GM12892 (cell line): ENCODE measurements at places on chromosomes 13 and 19.
A peak's percentile ranks its signal among the peaks of the same experiment; 100 is the strongest.

- no peak for DNase-seq
Measured at GRCh38 chr13:107608736-107609135, 606.6 kb downstream of the LIG4 start.

DNA sequence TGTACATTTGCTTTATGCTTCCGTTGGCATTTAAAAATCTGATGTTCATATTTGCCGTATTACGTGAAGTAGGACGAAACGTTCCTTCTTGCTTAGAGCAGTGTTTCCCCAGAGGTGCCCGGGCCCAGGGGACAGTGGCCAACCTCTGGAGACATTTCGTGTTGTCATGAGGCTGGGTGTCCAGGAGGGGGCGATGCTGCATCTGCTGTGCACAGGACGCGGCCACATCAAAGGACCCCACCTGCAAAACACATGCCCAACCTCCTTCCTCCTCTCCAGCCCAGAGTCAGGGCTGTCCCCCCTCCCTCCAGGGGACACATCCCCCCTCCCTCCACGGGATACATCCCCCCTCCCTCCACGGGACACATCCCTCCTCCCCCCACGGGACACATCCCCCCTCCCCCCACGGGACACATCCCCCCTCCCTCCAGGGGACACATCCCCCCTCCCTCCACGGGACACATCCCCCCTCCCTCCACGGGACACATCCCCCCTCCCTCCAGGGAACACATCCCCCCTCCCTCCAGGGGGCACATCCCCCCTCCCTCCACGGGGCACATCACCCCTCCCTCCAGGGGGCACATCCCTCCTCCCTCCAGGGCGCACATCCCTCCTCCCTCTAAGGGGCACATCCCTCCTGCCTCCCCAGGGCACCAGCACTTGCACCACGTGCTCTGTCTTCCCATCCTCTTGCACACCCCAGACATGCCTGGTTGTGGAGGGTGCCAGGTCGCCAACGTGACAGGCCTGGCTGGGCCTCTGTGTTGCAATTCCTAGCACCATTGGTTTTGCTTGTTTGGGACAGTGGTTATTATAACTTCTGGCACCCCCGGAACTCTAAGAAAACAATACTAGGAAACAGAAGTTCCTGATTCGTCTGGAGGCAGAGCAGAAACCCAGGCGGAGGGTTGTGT lies 46.7 kb downstream of the GAS6 start:
- DNase-seq: peak; percentile 65

DNA sequence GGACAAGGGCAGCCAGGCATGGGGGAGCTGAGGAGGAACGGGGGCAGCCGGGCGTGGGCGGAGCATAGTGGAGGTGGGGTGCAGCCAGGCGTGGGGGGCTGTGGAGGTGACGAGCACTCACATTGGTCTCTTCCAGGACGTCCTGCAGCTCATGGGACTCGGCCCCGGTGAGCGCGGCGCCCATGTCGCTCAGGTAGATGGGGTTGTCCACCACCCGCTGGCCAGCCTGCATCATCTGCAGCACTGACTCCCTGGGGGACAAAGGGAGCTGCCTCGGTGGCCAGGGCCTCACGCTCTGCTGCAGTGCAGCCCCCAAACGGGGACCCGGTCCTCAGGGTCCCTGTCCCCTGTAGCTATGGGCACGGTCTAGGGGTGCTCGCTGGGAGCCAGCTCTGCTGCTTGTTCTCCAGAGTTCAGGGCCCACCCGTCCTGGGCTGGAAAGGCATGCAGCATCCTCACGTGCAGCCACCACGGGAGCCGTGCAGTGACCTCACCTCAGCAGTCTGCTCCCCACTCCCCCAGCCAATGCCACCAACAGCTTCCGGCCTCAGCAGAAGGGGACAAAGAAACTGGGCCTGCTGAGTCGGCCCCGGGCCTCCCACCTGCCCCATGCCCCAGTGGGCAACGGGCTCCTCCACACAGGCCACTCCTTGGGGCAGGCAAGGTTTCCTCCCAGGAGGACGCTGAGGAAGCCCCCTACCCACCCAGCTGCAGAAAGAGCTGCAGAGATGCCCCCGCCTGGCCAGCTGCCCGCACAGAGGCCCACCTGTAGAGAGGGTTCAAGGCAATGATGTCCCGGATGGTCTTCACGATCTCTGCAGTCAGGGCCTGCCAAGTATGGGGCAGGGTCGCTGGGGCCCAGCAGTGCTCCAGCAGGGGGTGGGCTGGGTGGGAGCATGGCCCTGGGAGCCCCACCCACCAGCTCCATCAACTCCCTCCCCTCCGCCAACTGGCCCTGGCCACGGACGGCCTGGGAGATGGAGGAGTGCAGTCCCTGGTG lies 12.1 kb downstream of the LONP1 start:
- DNase-seq: no peak

DNA sequence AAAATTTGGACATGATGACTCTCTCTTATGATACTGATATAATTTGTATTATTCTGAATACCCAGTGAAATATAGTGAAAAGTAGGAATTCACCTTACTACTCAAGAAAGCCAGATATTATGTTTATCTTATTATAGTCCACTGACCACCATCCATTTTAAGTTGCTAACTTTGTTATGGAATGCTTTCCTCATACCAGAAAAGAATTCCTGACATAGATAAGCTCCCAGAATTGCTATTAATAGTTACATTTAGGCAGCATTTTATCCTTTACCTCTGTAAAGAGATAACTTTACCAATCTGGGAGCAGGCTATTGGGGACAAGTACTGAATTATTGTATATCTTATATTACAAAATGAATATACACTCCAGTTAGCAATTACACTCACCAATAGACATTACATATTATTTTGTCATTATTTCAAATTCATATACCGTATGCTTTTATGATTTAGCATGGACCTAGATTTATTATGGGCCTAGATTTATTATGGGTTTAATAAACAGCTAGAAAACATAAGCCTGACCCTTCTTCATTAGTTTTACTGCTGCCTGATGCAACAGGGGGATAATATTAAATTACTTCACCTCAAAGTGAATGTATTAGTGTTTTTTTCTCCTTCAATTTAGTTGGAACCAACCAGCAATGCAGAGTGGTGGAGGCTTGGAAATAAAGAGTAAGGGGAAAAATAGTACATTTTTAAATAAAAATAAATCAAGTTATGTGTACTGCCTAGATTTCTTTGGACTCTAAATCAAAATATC lies 1886.1 kb downstream of the PCDH9 start:
- DNase-seq: no peak

DNA sequence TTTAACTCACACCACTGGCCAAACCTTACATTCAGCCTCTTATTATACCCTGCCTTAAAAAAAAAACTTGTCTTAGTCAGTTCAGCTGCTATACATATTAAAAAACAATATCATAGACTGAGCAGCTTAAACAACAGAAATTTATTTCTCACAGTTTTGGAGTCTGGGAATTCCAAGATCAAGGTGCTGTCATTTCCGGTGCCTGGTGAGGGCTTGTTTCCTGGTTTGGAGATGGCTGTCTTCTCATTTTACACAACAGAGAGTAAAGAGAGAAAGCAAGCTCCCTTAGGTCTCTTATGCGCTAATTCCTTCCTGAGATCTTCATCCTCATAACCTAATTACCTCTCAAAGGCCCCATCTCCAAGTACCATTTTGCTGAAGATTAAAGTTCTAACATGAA lies 769.2 kb downstream of the DIAPH3 start:
- DNase-seq: no peak

DNA sequence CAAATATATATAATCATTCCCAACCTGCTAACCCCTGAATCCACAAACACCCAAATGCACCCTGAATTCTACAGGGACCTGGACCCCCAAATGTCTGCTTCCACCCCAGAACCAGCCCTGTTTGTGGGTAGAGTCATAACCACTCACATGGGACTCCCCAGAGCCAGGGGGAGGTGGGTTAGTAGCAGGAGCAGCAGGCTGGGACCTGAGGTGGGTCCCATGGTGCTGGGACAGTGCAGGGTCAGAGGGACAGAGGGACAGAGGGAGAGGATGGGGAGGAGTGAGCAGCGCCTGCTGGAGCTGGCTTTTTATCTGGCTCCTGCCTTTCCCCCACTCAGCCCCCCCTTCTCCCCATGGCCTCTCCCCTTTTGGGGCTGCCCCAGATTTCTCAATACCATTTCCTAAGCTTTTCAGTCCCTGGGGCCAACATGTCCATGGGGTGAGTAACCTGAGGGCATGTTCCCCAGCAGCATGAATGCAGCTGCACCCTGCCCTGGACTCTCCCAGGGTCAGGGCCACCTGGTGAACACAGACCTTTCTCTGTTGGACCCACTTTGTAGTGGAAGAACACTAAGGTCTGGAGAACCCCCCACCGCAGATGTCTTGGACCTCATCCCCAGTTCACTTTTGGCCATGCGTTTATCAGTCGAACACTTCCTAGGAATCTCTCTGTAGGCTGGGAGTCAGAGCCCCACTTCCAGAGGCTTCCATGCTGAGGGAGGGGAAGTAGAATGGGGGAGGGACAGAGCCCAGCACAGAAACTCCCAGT lies at the start of gene C3:
Gene C3 (minus strand): TSS at position 282 of the 769 bp plus-strand sequence. CDS start 61 bp downstream, at position 221.
- DNase-seq: no peak

- DNase-seq: no peak
Measured at GRCh38 chr19:33736158-33736557, 60.5 kb upstream of the KCTD15 start.

DNA sequence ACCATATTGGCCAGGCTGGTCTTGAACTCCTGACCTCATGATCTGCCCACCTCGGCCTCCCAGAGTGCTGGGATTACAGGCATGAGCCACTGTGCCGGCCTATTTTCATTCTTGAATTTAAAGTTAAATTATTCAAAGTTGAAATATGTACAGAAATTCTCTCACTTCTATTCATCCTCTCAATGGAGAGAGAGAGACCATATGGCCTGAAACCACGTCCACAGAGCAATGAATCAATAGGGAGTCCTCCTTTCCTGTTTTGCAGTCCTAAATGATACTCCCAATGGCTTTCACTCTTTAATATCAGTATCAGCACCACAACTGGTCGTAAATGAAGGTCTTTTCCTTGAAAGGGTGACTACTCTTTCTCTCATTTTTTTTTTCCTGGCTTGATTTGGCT lies 30.5 kb upstream of the KCTD4 start:
- DNase-seq: no peak

DNA sequence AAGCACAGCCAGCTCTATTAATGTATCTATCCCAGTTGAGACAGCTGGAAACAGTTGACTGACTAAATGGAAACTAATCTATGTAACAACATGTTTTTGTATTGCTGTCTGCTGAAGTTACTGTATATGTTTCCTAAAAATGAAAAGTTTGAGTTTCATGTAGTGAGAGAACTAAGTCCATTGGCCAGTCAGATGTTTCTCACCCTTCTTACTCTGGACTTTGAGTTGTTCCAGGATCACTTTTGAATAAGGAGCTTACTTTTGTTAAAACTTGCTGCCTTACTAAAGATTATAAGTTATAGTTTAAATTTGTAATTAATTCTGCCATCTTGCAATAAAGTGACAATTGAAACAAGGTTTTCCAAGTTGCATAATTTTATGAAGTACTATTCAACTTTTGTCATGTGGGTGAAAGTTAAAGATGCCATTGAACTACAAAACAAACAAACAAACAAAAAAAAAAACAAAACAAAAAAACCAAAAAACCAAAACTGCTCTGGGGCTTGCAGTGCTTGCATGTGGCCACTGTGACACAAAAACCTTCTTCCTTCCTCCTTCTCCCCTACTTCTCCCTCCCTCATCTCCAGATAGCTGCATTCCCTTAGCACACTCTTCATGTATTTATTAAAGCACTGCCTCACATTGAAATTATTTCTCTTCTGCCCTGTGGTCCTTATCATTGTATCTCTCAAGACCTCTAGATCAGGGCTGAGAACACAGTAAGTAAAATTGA lies 15.3 kb downstream of the WDFY2 start:
- no peak for DNase-seq
